ENCODE measurements at places on chromosomes 1 and 21. TPM values are rescaled to one million over a fixed set of nuclear protein-coding genes. Genes with fewer than 3 reads are reported as not detected.

The LIN28A gene
- 1,538 TPM for total RNA-seq

The RSPH1 gene
- total RNA-seq, result not detected

The FCGR2B gene
- total RNA-seq, result not detected

The ATP8B2 gene
- 92.9 TPM for total RNA-seq

DNA sequence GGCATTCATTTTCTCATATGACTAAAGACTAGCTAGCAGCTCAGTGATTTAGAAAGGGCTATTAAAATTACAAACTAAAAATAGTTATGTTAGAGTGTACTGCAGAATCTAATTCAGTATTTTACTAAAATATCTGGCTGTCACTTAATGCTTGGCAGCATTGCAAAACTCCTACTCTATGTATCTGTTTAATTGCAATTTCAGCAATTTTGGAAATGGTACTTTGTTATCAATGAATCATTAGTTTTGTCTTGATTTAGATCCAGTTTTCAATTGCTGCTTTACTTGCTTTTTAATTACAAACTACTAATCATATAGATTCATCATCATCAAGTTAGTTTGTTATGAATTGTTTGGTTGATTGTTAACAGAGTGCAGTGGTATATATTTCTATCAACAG lies 19.2 kb downstream of the C1orf87 start:
- no peak for DNase-seq

- peak; percentile 82 for DNase-seq
These were observed 698 bp downstream of the MOV10 start for GRCh38 chr1:112674986-112675727.

DNA sequence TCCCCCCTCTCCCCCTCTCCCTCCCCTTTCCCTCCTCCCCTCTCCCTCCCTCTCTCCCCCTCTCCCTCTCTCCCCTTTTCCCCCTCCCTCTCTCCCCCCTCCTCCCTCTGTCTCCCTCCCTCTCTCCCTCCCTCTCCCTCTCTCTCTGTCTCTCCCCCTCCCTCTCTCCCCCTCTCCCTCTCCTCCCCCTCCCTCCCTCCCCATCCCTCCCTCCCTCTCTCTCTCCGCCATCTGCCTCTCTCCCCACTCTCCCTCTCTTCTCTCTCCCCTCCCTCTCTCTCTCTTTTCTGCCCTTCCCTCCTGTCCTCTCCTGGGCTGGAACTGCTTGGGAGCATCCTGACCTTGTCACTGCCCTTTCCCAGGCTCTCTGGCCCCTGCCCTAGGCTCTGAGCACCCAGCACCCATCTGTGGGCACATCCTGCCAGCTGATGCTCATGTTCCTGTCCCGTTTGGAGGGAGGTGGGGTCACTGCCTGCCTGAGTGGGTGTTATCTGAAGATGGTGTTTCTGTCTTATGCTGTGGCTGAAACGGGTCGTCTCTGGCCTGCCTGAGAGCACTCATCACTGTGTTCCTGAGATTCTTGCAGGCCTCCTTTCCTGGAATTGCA lies 10.8 kb downstream of the FTCD start:
- DNase-seq, result no peak

GRCh38 chr21:40685141-40685540 lies 161.8 kb downstream of the DSCAM start:
- DNase-seq, result no peak

DNA sequence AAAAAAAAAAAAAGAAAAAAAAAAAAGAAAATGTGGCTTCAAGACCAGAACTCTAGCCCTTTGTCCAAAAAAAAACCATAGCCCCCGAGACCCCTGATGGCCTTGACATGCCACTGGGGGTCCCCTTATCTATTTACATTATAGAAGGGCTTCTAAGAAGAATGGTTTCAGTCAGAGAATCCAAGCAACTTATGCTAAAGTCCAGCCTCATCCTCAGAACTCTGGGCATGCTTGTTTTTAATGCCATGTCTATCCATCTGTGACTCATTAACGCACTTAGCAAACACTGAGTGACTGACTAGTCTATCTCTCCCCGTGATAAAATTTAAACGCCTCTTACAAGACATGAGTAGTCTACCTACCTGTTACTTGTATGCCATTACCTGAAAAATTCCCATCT lies 29.3 kb downstream of the ERG start:
- no peak for DNase-seq

DNA sequence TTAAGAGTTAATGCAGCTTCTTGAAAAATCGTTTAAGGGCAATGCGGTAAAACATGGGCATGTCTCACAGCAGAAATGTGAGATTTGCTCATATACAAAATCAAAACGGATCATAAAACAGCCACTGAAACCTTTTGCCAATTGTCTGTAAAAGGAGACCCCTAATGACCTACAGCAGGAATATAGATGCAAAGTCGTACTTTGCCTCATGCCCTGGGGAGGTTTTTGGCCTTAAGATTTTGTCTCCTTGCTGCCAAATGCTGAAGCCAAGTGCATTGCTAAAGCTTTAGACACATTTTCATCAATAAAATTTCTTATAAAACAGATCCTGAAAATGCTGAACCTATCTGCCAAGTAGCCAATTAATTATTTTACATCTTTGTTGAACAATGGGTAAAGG lies 226.9 kb downstream of the TGFB2 start:
- DNase-seq, result no peak

- DNase-seq, result no peak
These were observed 453 bp upstream of the TTLL10 start for GRCh38 chr1:1173061-1173792.

DNA sequence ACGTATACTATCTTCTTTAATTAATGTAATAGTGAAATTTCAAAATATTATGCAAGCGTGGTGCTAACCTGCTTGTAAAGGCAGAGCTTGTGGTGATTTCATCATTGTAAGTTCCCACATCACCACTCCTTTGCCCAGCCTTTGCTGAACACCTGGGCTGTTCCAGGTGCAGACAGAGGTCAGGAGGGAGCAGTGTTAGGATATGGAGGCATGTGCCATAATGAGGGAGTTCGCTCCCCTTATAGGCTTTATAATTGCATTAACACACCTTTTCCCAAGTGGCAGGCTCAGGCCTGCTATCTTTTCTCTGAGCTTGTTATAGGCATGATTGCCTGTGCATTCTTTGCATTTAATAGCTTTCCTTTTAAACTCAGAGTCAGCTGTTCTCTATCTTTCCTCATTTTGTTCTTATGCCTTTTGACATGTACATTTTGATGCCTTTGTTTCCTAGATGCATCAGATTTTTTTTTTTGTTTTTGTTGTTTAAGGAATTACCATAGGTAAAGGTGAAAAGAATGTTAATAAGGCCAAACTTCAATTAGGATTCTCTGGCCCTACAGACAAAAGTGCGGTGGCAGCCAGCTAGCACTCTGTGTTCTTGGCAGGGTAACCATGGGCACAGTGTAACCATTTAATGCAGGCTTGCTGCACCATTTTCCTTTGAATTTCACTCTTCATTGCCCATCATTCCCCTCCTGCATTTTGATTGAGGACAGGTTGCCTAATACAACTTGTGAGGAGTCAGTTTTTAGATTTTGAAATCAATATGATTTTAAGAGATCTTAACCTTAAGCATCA lies 12.6 kb downstream of the NPL start:
- no peak for DNase-seq

DNA sequence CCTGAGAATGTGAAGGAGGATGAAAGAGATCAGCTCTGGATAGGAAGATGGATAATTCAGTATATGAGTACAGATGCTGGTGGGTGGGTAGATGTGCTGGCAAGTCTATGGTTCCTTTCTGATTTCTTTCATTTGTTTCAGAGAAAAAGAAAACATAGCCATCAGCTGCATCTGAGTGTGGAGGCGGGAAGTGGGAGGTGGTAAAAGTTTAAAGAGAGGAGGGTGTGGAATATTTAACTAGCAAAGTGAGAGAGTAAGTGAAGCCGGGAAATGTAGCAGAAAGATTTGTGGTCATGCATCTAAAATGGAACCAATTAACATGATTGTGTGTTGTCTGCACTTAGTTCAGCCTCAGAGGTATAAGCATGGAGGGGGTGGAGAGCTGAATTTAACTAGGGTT lies 16.4 kb downstream of the RPE65 start:
- DNase-seq, result no peak

- no peak for DNase-seq
These were observed 213.5 kb downstream of the LYPLAL1 start for GRCh38 chr1:219387211-219387610.

DNA sequence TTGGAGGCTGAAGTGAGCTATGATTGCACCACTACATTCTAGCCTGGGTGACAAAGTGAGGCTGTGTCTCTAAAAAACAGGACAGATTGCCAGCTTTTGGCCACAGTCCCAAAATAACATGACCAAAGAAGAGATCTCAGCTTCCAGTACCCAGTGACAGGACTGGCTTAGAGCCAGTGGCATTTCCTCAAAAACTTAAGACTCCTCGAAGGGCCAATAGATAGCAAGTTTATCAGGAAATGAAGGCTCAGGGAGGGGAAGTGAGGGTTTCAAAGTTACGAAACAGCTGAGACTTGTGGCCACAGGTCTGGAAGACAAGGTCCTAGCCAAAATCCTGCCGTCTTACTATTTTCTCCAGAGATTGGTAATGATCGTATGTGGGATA lies 6.3 kb upstream of the TMEM39B start:
- no peak for DNase-seq

All from GM23338 (cell line).